ENCODE measurements at places on chromosomes 4 and X. TPM values are rescaled to one million over a fixed set of nuclear protein-coding genes. Genes with fewer than 3 reads are reported as not detected.

ASB5 gene
- not detected for total RNA-seq

BLOC1S4 gene
- total RNA-seq = 17.0 TPM

DNA sequence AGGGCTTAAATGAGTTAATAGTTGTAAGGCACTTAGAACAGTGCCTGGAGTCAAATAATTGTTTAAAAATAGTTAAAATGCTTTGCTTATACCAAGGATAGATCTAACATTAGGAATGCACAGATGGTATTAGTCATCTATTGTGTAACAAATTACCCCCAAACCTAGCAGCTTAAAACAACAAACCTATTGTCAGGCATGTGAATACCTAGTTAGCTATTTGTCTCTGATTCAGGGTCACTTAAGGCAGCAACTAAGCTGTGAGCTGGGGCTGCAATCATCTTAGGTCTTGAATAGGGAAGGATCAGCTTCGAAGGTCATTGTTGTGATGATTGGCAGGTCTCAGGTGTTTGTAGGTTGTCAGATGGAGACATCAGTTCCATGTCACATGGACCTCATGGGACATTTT is 42.4 kb upstream of the AGA start:
- no peak for DNase-seq

DNA sequence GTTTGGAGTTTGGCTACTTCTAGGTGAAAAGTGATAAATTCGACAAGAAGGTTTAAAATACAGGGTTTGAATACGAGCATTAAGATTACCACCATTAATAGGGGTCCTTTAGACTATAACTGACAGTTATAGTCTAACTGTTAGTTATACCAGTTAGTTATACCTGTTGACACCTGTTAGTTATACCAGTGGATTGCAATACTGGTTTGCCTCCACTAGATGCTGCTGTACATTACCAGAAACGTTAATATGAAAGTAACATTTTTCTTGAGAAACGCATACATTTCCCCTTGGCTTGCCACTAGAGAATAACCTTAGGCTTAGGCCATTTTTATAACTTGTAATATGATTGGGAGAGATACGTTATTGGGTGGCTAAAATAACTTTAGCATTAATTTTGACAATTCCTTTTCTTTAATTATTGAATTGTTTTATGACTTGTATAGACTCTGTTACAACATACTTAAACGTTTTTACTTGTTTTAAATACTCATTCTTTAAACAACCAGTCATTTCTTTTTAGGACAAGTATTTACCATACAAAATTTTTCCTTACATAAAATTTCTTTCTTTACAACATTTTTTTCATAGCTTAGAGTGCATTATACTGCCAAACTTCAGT is 911.2 kb downstream of the FSTL5 start:
- DNase-seq = no peak

ERAS gene
- not detected for total RNA-seq

NEIL3 gene
- total RNA-seq = 18.3 TPM

GRCh38 chr4:42747971-42748370 is 91.1 kb upstream of the ATP8A1 start:
- DNase-seq = no peak

BEX2 gene
- total RNA-seq = 11.3 TPM

FGF13 gene
- total RNA-seq = not detected

DNA sequence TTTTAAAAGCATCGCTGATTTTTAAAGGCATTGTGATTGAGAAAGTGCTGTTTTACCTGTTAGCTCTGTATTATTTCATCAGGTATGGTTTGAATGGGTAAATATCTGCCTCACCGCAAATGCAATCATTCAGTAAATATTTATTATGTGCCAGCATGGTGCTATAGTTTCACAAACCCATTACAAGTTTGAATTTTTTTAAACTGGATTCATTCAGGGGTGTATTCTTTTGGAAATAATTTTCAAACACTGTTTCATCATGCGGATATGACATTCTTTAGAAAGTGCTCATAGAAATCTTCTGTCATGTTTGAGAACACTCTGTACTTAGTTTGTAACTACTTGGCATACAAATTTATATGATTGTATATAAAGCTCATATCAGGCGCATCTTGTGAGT is 37.2 kb downstream of the LIMCH1 start:
- DNase-seq = no peak

GRCh38 chrX:18692541-18692940 is 14.9 kb upstream of the PPEF1 start:
- DNase-seq = no peak

- no peak for DNase-seq
Observed at GRCh38 chrX:44349561-44349960, 6.1 kb upstream of the EFHC2 start.

MBNL3 gene
- total RNA-seq = 14.7 TPM

DNA sequence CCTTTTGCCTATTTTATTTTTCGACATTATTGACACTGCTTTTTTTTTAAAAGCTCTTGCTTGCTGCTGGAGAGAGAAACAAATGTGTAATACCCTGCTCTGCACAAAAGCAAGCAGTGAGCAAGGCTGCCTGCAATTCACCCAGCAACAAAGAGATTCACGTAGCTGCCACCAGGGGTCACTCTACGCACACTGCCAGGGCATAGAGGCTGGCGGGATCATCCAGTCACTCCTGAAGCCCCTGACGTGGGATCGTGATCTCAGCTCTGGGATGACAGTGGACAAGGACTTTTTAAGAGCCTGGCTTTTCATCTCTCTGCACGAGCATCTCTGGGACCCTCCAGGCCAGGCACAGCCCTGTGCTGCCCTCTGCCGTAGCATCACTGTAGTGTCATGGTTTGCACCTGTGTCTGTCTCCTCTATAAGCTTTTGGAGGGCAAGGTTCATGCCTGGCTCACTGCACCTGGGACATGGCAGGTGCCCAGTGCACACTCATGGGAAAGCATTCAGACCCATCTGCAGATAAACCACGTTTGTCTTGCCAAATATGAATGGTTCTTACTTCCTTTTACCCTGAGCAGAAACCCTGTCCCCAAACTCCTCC is 19.8 kb downstream of the C4orf50 start:
- DNase-seq = peak; percentile 63

TMSB15A gene
- 0.45 TPM for total RNA-seq

- DNase-seq = no peak
Observed at GRCh38 chrX:101287402-101287801, 3.7 kb downstream of the TAF7L start.

DNA sequence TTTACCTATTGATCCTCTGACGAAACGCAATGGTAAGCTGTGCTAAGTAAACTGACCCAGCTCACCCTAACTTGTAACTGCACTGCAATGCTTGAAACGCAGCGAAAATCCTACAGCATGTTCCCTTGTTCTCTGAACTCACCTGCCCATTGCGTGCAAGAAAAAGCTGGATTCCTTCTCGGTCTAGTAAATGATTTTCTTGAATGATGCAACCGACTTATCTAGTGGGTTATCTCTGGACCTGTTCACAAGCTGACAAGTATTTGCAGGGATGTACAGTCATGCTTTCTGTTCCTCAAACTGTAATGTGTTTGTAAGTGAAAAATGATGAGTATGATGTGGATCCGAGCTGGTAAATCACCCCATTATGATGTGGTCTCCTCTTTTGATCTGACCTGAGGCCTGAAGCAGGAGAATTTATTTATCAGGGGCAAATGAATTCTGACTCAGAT is 140.1 kb downstream of the BTC start:
- no peak for DNase-seq

DNA sequence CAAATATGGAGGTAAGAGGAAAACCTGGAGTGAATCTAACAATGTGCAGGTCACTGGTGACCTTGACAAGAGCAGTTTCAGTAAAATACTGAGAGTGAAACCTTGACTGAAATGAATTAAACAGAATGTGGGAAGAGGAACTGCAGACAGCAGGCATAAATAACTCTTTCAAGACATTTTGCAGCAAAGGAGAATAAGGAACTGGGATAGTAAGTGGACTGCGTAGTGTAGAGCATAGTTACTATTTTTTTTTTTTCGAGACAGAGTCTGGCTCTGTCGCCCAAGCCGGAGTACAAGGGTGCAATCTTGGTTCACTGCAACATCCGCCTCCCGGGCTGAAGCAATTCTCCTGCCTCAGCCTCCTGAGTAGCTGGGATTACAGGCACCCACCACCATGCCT is 24.0 kb downstream of the RBMX start:
- DNase-seq = no peak

DNA sequence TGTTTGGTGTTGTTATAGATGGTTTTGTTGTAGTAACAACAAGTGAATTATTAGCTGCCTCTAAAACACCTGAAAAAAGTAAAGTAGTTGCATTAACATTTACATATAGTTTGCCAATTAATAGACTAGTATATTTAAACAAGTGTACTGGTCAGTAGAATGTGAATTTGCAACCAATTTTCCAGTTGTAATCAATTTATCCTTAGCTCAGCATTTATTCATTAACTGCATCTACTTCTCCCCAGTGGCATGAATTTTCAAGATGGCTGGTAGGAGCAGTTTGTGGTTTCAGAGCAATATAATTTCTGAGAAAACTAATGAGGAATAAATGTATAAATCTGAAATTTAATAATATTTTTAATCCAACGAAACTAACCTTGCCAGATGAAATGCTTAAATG is 37.9 kb downstream of the EMCN start:
- DNase-seq = no peak

- DNase-seq = no peak
Observed at GRCh38 chrX:47223476-47224250, 5.2 kb downstream of the CDK16 start.

GRCh38 chr4:146023334-146023967 is 84.8 kb upstream of the ZNF827 start:
- DNase-seq = no peak

GRCh38 chr4:72448231-72448630 is 120.8 kb downstream of the ADAMTS3 start:
- no peak for DNase-seq

GATA1 gene
- not detected for total RNA-seq

JCHAIN gene
- total RNA-seq = not detected

GRCh38 chrX:14027511-14028019 is 2.1 kb downstream of the GEMIN8 start:
- no peak for DNase-seq

GRCh38 chrX:119475389-119476101 is 7.3 kb downstream of the SLC25A5 start:
- DNase-seq = no peak

GRCh38 chr4:14465057-14465456 is 537.2 kb upstream of the CPEB2 start:
- no peak for DNase-seq

DNA sequence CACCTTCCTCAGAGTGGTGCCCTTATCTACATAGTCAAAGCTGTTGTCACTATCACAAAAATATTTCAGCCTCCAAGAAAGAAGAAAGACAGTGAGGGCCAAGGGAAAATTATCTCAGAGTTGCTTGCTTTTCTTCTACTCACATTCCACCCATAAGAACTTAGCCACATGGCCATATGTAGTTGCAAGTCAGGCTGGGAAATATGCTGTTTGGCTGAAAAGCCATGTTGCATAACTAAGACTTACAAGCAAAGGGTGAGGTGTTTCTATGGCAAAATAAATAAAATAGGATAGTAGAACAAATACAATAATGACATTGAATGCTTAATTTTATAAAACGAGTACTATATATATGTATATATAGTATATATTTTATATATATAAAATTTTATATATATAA is 365.9 kb upstream of the PABPC4L start:
- no peak for DNase-seq

DNA sequence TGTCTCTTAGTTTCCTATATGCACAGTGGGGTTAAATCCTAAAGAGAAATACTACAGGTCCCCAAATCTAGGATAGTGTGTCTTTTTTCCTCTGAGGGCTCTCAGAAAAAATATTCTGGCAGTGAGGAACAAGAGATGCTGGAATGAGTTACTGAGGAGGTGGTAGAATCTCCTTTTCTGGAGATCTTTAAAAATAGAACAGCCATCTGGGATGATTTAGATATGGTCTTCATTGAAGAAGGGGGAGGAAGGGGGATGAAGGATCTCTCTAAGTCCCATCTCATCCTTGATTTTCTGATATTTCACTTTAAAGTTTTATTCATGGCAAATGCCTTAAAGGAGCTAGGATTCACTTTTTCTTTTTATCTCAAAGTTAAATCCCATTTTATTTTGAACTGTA is 235.0 kb downstream of the MAML3 start:
- no peak for DNase-seq

SRPX gene
- 0.24 TPM for total RNA-seq

DOCK11 gene
- 50.4 TPM for total RNA-seq

GRCh38 chrX:69146739-69147138 is 18.5 kb downstream of the PJA1 start:
- DNase-seq = no peak

DNA sequence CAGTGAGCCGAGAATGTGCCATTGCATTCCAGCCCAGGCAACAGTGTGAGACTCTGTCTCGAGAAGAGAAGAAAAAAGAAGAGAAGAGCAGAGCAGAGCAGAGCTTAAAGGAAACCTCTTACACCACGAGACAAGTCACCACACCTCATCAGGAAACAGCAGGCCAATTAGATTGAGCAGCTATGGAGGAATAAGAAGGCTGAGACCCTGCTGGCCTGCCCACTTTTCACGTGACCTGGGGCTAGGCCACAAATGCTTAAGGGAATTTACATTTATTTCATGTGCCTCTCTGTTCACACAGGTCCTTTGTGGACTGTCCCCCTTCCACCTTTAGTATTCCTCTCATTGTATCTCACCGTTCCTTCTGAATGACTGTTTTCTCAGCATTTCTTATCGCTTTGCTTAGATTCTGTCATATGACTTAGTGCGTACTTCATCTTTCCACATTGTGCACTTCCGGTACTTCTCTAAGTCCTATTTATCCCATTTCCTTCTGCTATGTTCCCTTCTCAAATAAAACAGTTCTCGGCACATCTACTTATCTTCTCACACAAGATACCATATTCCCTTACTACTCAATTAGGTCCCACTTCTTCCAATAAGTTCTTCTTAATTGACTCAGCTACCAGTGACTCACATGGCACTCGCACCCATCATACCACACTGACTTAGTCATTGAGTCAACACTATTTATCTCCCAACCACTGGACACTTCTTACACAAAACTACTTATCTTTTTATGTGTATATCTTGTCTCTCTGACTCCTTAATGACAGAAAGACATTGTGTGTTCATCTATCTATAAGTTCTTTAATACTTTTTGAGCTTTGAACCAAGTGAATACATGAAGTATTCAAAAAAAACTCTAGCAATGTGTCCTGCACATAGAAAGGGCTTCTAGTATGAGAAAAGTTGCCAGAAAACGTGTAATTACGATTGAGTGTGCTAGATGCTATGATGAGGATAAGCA is 11.0 kb downstream of the CUL4B start:
- peak; percentile 52 for DNase-seq

SLC25A43 gene
- total RNA-seq = 6.0 TPM

- no peak for DNase-seq
Observed at GRCh38 chr4:22170353-22170752, 221.8 kb upstream of the KCNIP4 start.

GRCh38 chr4:44493924-44494323 is 45.3 kb upstream of the KCTD8 start:
- DNase-seq = no peak

DNA sequence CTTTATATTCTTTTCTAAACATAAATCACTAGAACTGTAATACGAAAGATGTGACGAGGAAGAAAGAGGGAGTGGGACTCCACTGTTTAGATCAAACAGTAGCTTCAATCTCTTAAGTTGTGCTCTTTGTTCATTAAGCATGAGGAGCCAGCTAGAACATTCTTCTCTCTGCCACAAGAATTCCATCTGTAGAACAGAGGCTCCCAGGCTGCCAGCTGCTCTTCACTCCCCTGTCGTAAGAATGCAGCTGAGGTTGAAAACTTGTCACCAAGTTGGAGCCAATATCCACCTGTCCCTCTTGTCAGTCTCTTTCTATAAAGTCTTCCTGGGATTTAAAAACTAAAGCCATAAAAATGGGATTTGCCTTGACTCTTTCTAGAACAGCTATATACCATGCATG is 65.0 kb upstream of the SEC24B start:
- no peak for DNase-seq

GRCh38 chrX:26889574-26889973 is 573.6 kb downstream of the PPP4R3C start:
- no peak for DNase-seq
